T follicular helper cell (primary cell): ENCODE measurements at places on chromosomes 5 and 9.

DNA sequence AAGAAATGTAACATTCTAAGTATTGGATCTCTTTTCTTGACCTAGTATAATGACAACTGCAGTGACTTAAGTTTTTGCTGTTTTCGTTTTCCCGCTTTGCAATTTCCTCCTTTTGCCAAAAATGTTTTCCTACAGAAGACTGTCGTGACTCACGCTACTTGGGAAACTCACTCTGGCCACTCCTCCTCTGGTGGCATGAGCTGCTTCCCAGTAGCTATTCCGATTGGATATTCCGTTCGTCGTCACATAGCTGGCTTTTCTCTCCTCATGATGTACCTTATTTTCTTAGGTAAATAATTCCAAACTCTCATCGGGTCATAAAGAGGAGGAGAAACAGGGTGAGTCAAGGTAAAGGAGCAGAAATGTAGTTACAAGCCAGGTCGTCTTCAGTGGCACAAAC, 64.9 kb downstream of the GOLPH3 start:
- no peak for DNase-seq

GRCh38 chr9:133124907-133125275, 3.9 kb upstream of the RALGDS start:
- no peak for DNase-seq

- DNase-seq: no peak
Measured at GRCh38 chr5:135386886-135387628, 12.0 kb downstream of the MACROH2A1 start.

DNA sequence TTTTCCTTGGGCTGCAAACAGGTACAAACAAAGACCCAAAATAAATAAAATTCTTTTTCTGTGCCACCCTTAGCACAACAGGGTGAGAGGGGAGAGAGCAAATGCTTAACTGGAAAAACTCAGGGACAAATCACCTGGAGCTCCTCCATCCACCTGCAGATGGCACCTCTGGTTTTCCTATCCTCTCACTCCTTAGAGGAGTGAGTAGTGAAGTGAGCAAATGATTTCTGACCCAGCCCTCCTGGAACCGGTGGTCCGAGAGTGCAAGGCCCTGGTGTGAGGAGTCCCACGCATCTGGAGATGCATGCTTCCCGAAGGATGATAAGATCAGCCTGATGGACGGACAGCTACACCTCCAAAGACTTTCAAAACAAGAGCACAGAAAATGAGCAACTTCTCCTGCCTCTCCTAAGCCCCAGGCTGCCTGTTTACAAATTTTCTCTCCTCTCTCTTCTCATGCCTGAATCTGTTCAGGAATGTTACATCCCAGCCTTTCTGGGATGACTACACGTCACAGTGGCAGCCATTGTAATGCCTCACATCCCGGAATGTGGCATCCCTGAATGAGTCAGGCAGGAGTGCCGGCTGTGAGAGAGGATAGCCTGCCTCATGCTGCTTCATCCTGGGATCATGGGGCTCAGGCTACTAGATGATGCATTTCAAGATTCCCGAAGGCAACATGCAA, 86.4 kb downstream of the ADRB2 start:
- no peak for DNase-seq

DNA sequence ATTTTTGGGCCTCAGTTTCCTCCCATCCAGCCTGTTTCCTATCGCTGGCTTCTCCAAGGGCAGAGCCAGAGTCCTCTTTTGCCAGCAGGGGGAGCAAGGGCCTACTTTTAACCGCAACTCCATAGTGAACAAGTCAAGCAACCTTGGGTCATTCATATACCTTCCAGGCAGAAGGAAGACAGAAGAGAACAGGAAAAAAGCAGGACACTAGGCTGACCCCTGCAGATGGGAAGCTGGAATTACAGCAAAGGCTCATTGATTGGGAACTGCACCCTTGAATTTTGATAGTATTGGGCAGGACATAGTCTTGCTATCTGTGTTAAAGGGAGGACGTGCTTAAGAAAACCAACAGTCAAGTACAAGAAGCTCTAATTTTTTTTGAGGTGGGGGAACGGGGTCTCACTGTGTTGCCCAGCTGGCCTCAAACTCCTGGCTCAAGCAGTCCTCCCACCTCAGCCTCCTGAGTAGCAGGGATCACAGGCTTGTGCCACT, 30.1 kb downstream of the QRFP start:
- peak; percentile 32 for DNase-seq

DNA sequence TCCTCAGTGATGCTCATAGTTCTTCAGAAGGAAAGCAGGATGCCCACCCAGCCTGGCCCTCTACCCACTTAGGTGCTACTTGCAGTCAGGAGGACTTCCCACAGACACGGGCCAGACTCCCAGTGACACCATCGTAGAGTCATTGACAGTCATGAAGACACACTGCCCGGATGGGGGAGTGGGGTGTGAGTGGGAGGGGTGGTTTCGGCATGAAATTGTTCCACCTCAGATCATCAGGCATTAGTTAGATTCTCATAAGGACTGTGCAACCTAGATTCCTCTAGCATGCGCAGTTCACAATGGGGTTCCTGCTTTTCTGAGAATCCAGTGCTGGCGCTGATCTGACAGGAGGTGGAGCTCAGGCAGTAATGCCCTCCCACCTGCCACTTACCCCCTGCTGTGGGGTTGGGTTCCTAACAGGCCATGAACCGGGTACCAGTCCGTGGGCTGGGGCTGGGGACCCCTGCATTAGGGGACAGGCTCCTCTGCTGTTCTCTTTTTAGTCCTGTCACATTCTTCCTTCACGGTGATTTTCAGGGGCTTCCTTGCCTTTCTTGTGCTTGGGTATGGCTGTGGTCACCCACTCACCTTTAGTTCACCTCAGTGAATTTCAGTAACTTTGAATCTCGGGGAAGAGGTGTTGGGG, 88.2 kb upstream of the ANKRD55 start:
- no peak for DNase-seq

DNA sequence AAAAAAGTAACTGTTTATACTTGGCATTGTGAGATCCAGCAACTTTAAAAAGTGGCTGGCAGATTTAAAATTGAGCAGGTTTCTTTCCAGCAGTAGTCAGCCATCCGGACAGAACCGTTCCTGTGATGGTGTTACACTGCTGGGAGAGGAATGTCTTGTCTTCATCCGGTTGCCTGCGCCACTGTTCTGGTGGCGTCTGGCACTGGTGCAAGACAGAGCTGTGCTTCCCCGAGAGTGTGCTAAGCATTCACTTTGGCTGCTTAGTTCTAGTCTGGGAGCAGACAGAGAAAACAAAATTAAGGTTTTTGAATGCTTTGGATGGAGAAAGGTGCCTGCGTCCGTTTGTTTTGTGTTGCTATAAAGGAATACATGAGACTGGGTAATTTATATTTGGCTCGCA, 35.5 kb upstream of the CREBRF start:
- DNase-seq: no peak

DNA sequence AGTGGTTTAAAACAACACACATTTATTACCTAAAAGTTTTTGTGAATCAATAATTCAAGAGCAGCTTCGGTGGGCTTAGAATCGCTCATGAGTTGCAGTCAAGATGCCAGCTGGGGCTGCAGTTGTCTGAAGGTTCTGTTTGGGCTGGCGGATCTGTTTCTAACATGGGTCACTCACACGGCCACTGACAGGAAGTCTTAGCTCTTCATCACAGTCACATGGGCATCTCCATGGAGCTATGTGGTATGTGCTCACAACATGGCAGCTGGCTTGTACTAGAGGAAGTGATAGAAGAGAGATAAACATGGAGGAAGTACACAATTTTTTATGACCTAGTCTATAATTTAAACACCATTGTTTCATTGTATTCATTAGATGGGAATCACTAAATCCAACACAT, 11.2 kb downstream of the KLHL9 start:
- no peak for DNase-seq

GRCh38 chr5:78750281-78750680, 101.7 kb upstream of the LHFPL2 start:
- no peak for DNase-seq

DNA sequence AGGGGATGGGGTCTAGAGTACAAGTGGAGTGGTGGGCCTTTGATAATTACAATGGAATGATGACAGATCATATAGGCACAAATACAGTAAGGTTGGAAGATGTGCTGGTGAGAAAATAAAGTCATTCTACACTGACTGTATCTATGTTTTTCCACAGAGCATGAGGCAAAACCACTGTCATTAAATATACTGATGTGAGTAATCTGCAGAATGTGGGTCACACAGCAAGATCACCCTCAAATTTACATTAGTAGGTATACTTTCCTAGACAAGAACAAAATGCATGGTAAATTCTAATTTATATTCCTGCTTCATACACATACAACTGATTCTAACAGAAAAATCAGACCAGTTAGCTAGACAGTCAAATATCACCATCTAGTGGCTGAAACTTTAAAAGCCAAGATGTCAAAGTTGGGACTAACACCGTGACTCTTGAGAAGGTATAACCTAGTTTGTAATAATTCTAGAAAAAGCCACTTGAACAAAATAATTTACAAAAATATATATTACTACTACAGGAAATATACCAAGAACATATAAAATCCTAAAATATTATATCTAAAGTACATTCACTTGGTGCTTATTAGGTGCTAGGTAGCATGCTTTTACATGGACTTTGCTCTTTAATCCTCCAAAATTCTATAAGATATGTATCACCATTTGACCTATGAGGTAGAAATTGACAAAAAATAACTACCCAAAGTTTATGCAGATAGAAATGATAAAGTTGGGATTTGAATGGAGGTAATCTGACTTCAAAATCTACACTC, 19.5 kb downstream of the TTC33 start:
- DNase-seq: no peak

DNA sequence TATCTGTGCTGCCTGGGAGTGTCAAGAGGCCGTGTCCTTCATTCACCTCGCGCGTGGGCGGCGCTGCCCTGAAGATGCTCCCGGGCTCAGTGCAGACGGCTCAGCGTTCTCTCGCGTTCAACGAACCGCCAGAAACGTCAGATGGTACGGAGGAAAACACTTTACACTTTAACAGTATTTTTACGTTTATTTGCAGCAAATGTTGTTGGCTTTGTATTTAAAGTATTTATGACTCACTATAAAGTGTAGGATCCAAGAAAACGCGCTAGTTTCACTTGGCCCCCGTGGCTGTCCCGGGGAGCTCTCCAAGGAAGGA, 544 bp upstream of the ERCC6L2 start:
- peak; percentile 44 for DNase-seq

DNA sequence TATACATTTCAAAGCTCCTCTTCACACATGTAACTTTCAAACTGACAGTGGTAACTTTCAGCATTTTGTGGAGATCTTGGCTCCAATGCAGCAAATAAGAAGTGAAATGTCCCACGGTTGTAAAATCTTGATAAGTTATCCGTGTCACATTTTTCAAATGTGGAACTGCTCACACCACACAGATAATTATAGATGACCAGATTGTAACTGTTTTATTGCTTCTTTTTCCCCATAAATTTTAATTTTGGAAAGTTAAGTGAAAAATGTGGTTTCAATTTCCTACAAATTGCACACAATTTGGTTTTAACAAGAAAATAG, 347.1 kb downstream of the EBF1 start:
- no peak for DNase-seq

DNA sequence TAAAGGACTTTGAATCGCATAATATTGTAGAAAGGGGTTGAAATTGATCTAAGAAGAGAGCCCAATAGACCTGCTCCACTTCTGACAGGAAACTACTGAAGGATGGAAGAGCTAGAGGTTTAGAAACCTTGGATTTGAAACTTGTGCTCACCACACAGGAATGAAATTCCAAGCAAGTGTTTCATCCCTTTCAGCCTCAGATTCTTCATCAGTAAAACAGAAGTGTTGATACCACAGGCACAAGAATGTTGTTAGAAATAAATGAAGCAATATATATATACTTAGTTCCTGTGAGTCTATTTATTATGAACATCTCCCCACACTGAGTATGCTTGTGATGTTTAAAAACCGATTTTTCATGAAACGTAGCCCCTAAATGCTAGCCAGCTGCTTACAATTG, 43.8 kb downstream of the PRRC1 start:
- no peak for DNase-seq

GRCh38 chr5:34820593-34820992, 18.4 kb upstream of the TTC23L start:
- DNase-seq: no peak

DNA sequence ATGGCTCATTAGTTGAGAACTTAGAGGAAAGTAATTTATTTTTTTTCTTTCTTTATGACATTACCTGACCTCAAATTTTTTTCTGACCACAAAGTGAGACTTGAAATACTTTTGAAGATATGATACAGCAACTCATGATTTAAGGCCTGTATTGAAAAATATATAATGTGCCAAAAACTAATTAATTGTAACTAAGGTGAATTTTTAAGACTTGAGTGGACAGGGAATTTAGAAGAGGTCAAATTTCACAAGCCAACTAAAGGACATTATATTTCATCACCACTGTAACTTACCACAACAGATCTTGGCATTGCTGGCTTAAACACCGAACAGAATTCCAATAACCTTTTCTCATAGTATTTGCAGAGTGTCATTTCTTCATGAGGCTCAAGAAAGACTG, 1.8 kb downstream of the CCNH start:
- no peak for DNase-seq

DNA sequence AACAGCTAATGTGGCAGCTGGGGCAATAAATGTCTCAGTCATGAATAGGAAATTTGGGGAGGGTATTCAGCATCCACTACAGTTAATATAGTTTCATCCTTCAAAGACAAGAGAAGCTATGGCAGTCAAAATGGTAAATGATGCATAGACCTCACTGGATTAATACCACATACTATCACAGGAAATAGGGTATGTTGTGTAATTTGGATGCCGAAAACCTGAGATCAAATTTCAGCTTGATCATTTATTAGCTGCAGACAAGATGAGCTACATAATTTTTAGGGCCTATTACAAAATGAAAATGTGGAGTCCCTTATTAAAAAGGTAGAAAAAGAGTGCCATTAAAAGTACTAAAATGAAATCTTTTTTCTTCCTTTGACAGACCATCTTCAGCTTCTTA, 112.6 kb upstream of the MTAP start:
- DNase-seq: no peak

GRCh38 chr5:54799645-54800044, 185.7 kb downstream of the ESM1 start:
- no peak for DNase-seq

DNA sequence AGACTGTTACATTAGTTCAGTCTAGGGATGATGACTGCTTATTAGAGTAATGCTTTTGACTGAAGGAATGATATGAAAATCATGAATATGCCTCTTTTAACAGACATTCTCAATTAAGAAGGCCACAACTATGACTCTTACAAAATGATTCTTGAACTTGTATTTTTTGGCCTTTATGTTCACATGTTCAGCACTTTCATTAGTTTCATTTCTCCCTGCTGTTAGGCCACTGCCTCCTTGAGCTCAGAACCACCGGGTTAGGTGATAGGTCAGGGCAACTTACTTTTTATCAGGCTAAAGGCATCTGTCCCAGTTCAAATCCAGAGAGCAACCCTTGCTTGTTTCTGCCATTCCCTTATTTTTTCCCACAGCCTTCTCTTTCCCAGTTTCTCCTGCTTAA, 235.2 kb upstream of the ELL2 start:
- DNase-seq: no peak

DNA sequence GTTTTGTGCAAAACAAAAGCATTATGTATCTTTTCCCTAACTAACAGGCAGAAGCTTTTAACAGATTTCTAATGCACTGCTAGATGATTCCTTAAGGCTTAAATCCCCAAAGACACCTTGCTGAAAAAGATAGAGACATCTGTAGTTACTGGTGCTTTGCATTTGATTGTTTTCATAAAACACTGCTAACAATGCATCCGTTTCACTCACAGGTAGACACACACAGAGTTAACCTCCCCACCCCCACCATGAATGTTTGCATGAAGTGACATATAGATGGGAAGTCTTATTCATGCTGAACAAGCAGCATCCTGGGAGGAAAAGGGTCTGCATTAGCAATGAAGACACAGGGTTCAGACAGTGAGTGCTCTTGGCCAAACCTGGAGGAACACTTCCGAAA, 100.9 kb downstream of the ASTN2 start:
- DNase-seq: no peak
